Fibroblast of skin of scalp (primary cell): ENCODE measurements at places on chromosomes 5 and 9.

DNA sequence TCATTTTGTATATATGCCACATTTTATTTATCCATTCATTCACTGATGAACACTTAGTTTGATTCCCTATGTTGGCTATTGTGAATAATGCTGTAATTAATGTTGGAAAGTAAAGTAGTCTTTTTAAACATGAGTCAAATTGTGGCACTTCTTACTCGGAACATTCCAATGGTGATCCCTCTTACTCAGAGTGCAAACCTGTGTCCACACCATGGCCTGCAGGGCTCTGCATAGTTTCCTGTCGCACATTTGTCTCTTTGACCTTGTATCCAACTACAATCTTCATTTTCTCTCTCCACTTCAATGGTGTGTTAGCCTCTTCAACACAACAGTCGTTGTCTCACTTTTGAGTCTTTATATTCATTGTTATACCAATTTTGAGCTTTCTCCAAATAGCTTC is 98.1 kb upstream of the PAPPA start:
- DNase-seq = no peak

DNA sequence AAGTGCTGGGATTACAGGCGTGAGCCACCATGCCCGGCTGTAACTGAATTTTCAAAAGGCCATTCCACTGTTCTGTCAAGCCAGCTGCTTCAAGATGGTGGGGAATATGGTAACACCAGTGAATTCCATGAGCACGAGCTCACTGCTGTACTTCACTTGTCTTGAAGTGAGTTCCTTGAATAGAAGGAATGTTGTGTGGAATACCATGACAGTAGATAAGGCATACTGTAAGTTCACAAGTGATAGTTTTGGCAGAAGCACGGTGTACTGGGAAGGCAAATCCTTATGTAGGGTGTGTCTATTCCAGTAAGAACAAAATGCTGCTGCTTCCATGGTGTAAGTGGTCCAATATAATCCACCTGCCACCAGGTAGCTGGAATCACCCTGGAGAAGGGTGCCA is 6.6 kb upstream of the PRXL2C start:
- DNase-seq = peak; percentile 26

- no peak for DNase-seq
Measured at GRCh38 chr5:177325868-177326381, 14.2 kb upstream of the MXD3 start.

- no peak for DNase-seq
Measured at GRCh38 chr5:96651047-96651446, 11.1 kb upstream of the CAST start.

GRCh38 chr5:176144508-176144907 is 93.7 kb upstream of the SIMC1 start:
- no peak for DNase-seq

DNA sequence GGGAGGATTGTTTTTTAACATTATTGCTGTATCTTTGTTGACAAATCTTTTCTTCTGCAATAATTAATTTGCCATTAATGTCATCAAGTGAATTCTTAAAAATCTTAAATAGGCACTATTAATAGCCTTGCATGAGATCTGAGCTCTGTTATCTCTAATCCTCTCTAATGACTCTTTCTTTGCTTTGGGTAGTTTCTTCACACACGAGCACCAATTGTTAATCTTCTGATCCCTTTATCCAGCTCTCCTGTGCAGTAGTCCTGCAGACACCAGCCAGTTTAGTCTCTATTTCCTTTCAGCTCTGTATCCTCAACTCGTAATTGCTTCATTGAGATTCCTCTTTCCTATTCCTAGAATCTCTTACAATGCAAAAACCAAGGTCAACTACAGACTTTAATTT is 8.1 kb downstream of the SPINK14 start:
- no peak for DNase-seq

- DNase-seq = peak; percentile 45
Measured at GRCh38 chr9:100602342-100602801, 24.5 kb downstream of the CAVIN4 start.

GRCh38 chr5:151168602-151169344 is 11.2 kb upstream of the ANXA6 start:
- no peak for DNase-seq

DNA sequence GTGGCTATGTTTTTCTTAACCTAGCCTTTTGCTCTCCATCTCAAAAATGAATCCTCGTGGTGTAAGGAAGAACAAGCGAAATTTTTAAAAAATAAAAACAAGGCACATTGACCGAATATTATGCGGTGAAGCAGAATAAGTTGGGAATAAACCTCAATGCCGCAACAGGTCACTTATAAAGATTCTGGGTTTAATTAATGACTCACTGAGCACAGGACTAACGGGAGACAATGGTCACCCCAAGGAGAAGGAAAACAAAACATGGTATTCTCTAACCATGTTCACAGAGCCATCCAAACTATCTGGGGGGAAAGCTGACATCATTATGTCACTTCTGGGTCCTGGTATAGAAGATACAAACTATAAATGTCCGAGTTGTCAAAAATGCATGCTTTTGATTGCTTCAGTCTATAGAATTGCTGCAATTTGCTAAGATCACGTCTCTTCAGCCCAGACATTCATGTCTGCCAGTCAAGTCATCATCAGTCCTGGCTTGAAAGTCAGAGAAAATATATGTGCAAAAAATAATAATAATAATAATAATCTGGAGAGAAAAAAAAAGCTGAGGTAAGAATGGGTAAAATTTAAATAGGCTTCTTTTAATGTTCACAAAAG is 280.6 kb downstream of the NR2F1-AS1 start:
- no peak for DNase-seq

- DNase-seq = no peak
Measured at GRCh38 chr9:17138503-17138902, 3.7 kb downstream of the CNTLN start.

DNA sequence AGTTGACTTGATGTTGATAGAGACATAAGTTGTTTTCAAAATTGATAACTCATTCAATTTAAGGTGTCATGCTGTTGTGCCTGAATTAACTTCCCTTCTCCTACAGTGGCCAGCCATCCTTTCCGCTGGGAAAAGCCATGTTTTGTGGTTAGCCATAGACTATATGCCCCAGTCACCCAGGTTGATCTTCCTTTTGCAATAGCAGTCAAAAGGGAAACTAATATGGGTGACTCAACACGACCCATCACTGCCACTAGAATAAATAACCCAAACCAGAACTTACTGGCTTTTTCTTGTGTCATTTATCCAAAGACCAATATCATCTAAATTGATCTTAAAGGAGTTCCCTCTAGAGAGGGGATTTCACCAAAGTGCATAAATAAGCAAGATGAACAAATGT is 87.4 kb downstream of the PTCD2 start:
- DNase-seq = peak; percentile 35

GRCh38 chr9:35842795-35843194 is 13.8 kb downstream of the TMEM8B start:
- no peak for DNase-seq

DNA sequence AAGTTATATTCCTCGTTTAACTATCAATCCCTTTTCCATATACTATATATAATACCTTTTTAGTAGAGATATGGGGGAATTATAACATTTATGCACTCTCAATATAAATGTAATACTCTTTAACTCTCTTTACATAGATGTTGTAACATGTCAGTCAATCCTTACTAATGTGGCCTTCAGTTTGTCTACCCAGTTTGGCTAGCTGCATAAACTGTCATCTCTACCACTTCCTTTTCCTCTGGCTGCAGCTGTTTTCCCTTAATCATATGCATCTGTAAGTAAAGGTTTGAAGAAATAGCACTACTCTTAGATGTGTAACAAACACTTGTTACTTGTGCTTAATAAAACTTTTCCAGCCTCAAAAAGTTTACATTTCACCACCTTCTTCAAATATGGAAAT is 13.4 kb downstream of the ABHD17B start:
- no peak for DNase-seq

DNA sequence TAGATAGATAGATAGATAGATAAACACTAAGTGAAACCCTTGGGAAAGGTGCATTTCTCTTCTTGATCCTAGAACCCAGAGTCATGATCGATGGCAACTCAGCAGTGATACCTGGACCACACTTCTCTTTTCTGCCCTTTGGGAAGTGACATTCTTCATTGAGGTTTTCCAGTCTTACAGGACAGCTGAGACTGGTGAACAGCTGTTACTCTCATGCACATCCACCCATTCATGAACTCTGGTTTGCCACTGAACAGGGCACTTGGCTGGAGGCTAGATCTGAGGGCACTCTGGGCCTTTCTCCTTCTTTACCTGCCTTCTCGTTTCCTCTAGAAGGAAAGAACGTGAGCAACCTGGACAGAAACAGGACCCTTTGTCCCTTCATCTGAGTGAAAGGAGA is 164.5 kb downstream of the DRD1 start:
- no peak for DNase-seq

GRCh38 chr9:127977884-127978647 is 2.7 kb downstream of the EEIG1 start:
- peak; percentile 85 for DNase-seq

DNA sequence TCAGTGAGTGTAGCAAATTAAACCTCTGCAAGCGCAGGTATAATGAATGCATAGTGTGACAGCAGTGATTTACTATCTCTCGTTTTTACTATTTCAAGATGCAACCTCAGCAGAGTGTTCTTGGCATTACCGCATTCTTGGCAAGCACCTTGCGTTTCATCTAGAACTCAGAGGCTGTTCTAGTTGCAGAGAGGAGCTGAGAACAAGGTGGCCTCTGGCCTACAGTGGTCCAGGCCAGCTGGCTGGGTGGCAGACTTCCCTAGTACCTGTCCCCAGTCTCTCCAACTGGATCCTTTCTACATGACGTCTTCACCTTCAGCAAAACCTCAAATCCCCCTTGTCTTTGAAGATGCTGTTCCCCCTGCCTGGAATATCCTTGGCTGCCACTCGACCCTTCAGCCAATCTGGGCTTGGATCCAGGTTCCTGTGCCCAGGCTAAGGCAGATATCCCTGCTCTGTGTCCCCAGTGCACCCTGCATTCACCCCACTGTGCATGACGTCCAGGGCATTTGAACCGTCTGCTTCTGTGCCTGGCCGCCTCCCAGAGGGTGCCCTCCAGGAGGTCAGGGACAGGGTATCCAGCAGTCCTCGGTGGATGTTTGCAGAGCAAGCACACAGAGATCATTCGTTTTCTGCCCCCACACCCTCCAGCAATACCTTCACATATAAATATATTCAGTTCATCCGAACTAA is 120.4 kb upstream of the CPEB4 start:
- no peak for DNase-seq

DNA sequence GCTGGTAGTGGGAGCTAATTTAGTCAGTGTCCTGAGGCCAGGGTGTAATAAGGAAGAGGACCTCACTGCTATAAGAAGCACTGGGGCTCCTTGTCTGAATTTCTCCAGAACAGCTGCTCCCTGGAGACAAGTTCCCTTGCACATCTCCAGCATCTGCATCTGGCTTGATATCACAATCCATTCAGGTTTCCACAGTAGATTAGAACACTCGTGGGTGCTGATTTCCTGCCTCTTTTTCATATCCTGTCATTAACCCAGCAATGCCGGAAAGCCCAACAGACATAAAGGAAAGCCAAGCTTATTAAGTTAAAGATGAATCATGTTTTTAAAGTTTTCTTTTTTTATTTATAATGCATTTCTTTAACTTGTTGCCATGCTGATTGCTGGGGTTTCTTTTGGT is 232.3 kb upstream of the WWC1 start:
- DNase-seq = no peak

GRCh38 chr5:43839218-43839617 is 236.2 kb downstream of the NNT start:
- peak; percentile 87 for DNase-seq

GRCh38 chr5:1141834-1142233 is 30.0 kb upstream of the SLC12A7 start:
- DNase-seq = no peak

GRCh38 chr9:28396058-28396457 is 822.8 kb upstream of the C9orf72 start:
- no peak for DNase-seq

- DNase-seq = no peak
Measured at GRCh38 chr5:174459832-174460448, 264.4 kb upstream of the MSX2 start.

GRCh38 chr5:138649775-138650174 is 74.6 kb upstream of the HSPA9 start:
- DNase-seq = no peak

GRCh38 chr5:57179262-57180200 is 5.7 kb downstream of the GPBP1 start:
- no peak for DNase-seq

DNA sequence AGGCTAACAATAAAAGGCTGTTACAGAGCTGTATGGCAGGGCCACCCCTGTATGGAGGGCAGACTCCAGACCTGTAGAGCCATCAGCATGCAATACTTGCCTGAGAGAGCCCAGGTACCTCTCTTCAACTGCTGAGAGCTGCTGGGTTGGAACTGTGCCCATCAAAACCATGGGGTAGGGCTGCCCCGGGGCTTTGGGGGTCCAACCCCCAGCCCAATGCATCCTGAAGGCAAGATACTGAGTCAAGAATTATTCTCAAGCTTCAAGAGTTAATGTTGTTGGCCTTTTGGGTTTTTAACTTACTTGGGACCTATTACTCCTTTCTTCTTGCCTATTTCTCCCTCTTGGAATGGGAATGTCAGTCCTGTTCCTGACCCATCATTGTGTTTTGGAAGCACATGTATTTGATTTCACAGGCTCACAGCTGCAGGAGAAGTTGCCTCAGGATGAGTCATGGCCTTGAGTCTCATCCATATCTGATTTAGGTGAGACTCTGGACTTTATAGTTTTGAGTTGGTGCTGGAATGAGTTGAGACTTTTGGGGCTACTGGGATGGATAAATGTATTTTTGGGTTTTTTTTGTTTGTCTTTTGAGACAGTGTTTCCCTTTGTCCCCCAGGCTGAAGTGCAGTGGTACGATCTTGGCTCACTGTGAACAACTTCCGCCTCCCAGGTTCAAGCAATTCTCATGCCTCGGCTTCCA is 21.0 kb upstream of the CDK7 start:
- DNase-seq = no peak

GRCh38 chr5:114062932-114063867 is 298.7 kb upstream of the KCNN2 start:
- no peak for DNase-seq
